ENCODE measurements at places on chromosomes 11 and 22.

DNA sequence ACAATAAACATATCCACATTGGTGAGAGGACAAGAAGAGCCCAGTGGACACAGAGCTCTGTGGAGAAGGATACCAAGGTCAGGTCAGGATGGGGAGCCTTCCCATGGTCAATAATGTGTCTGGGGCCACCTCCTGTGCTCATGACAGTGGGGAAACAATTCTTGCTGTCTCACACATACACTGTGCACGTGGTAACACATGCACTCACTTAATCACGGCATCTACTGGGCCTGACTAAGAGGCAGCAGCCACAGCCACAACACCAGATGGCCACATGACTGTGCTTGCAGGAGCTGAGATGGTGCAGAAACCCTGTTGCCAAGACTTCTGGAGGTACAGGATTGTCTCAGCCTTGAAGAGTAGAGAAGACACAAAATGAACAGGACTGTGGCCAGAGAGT lies 28.6 kb downstream of the C22orf42 start:
- DNase-seq: no peak

GRCh38 chr11:3641701-3642070 lies at the start of gene ART5:
Gene ART5 (minus strand): TSS chr11:3641992. CDS start chr11:3641862, 130 bp downstream.
- DNase-seq: no peak

GRCh38 chr22:45804986-45805325 lies 133.3 kb downstream of the ATXN10 start:
- no peak for DNase-seq

- DNase-seq: no peak
Observed at GRCh38 chr11:1888347-1888753, 3.3 kb downstream of the PRR33 start.

GRCh38 chr22:47307822-47308221 lies 545.4 kb downstream of the TBC1D22A start:
- no peak for DNase-seq

DNA sequence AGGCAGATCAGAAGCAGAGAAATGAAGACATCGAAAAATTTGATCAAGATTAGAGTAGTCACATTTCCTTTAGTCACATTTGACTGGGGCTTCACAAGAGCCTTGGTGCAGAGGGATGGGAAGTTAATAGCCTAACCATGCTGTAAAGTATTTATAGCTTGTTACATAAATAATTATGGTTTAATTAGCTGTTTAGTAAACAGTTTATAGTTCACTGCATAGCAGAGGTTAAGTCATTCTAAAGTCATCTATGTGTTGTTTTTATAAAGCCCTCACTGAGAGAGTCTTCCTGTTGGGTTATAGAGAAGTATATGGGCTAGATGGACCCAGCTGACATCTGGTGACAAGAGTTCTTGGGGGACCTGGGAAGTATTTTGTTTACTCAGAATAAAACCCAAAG lies 47.1 kb downstream of the INSC start:
- DNase-seq: no peak

DNA sequence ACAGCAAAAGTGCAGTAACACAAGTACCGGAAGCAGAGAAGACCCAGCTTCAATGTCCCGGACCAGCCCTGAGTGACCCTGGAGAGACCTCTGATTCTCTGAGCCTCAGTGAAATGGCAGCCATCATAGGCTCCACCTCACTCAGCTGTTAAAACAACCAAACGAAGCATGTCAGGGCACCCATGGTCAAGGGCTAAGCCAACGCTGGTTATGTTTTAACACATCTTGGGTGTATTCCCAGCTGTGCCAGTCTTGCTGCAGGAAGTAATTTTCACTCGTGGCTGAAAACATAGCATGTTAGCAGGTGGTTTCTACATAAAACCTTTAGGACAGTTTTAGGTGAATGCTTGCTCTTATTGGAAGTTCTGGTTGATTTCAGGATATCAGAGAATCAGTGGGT lies 30.9 kb downstream of the LMO2 start:
- no peak for DNase-seq

DNA sequence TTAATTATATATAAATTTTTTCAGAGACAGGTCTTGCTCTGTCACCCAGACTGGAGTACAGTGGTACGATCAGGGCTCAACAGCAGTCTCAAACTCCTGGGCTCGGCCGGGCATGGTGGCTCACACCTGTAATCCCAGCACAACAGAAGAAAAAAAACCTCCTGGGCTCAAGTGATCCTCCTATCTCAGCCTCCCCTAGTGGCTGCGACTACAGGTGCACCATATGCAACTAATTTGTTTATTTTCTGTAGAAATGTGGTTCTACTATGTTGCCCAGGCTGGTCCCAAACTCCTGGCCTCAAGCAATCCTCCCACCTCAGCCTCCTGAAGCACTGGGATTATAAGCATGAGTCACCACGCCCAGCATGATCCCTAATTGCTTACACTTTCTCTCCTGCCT lies 56.1 kb upstream of the SLC35C1 start:
- no peak for DNase-seq

DNA sequence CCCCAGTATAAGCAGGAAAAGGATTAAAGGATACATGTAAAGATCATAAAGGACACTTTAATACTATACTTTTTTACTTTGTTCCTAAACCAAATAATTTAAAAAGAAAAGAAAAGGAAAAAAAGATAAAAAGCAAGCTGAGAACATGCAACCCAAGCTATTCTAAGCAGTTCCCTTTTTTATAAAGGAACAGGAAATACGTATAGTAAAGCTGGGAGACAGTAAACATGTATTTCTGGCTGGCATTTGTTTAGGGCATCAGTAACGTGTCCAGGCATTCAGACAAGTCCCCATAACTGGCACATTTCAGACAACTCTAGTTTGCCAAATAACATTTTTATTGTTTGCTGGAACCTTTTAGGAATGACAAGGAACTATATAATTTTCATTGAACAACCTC lies 24.9 kb downstream of the BCO2 start:
- DNase-seq: no peak

DNA sequence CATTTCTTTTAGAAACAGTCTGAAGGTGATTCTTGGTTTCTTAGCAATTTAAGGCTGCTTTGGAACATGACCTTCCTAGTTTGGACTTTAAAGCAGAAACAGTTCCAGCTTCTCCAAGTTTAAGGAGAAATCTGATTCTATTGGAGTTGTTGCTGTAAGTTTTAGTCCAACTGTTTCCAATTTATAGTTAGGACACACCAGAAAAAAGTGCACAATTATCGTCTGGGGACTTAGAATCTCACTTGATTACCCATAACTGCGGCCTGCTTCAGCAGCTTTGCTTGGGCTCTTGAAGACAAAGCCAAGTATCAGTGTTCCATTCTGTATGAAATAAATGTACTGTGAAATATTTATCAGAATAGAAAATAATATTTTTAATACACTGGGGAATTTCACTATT lies 246.6 kb downstream of the TMEM135 start:
- DNase-seq: no peak

GRCh38 chr22:30435674-30436126 lies 10.1 kb downstream of the MTFP1 start:
- DNase-seq: peak; percentile 85

DNA sequence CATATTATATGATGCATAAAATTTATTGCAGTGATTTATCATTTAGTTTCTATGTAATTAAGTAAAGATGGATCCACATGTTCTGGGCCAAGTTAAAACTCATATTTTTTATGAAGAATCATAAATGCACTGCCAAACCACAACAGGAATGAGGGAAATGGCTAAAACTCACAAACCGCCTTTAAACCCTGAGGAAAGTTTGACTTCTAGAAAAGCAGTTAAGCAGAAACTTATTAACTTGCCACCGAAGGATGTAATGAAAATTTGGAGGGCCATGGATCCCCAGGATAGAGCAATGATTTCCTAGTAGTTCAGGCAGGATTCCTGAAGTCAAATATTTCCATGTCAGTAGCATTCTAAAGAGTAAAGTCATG lies 218.3 kb upstream of the CTSC start:
- no peak for DNase-seq

- DNase-seq: no peak
Observed at GRCh38 chr11:62724171-62724570, 3.1 kb downstream of the HNRNPUL2 start.

DNA sequence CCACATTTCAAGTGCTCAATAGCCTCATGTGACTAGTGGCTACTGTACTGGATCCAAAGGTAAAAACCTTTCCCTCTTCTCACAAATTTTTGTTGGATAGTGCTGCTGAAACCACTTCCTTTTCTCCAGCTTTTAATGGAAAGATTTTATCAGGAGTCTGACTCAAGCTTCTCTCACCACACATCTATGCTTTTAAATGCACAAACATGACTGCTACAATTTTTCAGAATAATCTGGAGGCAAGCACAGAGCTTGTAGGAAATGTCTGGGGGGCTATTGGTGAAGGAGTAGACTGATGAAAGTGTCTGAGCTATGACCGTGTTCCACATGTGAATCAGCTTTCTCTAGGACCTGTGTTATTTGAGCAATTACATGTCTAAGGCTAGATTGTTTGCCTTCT lies 101.1 kb upstream of the FAT3 start:
- no peak for DNase-seq

- no peak for DNase-seq
Observed at GRCh38 chr11:66700337-66700736, 22.6 kb upstream of the RBM4B start.

GRCh38 chr11:2748061-2748813 lies 48.4 kb upstream of the KCNQ1OT1 start:
- DNase-seq: no peak

- DNase-seq: no peak
Observed at GRCh38 chr11:69007975-69008381, 5.1 kb downstream of the MRGPRF start.

DNA sequence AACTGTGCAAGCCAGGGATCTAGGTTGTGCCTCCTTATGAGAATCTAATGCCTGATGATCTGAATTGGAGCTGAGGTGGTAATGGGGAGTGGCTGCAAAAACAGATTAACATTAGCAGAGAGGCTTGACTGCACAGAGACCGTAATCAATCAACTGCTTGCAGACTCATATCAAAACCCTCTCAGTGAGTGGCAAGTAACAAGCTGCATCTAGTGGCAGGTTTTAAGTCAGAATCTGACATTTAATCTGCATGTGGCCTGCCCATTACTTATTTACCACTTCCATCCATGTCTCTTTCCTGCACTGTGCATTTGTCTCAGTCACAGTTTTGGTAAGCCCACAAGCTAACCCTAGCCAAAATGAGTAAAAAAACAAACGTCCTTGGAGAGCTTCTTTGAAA lies 11.2 kb downstream of the C11orf58 start:
- DNase-seq: no peak

DNA sequence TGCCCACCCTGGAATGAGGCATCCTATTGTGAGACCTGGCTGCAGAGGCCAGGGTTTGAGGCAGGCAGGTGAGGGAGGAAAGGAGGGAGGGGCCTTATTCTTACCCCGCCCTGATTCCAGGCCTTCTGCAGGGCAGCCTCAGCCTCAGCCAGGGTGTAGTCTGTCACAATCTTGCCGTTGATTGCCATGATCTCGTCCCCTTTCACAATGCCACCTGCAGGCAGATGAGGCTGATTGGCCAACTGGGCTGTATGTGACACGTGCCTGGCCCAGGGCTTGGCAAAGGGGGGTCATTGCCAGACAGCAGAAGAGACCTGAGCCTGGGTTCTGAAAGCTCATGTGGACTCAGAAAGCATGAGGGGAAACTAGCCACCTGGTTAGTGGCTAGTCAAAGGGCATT lies 21.4 kb upstream of the ABCC8 start:
- no peak for DNase-seq

DNA sequence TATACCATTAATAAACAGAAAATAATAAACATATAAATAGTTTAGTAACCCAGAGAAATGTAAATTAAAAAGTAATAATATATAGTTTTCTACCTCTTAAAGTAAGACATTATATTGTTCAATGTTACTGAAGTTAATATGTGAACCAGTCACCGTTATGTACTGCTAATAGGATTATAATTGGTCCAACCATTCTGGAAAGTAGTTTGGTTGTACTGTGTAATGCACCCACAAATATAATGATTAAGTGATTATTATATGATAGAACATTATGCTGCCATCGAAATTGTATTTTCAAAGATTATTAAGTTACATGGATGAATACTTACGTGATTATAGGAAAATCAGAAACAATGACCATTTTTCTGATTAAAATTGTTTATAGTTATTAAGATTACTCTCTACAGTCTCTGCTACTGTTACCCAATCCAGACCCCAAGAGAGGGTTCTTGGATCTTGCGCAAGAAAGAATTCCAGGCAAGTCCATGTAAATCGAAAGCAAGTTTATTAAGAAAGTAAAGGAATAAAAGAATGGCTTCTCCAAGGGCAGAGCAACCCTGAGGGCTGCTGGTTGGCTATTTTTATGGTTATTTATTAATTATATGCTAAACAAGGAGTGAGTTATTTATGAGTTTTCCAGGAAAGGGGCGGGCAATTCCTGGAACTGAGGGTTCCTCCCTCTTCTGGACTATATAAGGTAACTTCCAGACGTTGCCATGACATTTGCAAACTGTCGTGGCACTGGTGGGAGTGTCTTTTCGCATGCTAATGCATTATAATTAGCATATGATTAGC lies 50.1 kb downstream of the ACER3 start:
- DNase-seq: no peak

DNA sequence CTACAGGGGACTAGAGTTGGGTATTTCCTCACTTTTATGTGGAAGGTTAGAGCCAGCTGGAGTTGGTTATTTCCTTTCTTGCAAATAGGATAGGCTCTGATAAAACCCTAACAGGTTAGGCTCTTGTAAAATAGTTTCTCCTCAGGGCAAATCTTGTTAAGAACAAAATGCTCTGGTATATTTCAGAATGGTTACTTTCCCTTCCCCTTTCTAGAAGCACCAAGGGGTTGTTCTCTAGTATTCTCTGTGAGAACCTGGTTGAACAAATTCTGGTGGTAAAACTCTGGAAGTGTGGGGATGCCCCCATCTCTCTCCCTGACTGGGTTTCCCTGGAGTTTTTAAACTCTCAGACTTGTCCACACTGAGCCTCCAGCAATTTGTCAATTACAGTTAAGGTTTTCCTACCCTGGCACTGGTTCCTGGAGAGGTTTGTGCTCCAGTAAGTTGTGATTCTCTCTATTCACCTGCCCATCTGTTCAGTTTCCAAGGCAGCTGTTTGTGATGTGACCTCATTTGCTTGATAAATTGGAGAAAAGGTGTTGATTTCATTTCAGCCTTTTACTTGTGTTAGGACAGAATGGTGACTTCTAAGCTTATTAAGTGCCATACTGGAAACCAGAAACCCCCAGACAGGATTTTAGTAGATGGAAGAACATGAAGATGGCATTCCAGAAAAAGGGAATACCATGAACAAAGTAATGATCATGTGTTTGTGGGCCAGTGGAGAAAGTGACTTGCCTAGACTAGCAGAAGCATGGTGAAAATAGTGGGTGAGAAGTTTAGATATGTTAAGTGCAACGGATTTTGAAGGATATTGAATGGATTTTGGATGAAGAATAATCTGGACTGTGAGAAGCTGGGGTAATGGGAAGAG lies 64.6 kb downstream of the EXT2 start:
- DNase-seq: no peak

GRCh38 chr11:121212536-121213361 lies 79.8 kb upstream of the SC5D start:
- no peak for DNase-seq
